ENCODE measurements at places on chromosomes 11 and 22.

- DNase-seq = no peak
These were observed 51.1 kb downstream of the MCM5 start for GRCh38 chr22:35450824-35451569.

DNA sequence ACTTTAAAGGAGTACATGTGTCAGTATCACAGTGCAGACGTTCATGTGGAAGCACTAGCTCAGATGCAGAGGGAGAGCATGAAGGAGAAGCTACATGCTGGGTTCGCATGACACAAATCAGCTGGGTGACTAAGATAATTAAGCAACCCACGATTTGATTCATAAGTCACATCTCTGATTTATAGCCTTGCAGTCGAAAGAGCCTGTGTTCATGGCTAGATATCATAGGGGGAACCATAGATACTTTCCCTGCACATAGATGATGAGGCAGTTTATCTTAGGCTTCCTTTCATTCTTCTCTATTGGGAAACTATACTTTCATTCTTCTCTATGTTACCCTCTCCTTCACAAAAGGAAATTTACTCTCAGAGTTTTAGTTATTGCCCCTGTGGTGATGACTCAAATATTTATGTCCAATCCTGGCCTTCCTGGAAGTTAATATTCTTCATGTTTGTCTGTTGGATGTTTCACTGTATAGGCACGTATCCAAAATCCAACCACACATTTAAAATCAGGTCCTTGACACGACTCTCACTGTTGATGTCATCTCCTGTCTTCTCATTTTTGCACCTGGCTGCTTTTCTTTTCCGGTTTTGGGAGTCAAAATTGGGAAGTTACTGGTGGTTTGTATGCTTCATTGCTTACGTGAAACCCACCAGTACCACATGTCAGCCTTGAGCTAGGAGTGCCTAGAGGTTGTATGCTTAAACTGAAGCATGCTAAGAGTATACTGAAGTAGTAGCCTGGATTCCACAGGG, 56.3 kb upstream of the SLC5A12 start:
- peak; percentile 4 for DNase-seq

DNA sequence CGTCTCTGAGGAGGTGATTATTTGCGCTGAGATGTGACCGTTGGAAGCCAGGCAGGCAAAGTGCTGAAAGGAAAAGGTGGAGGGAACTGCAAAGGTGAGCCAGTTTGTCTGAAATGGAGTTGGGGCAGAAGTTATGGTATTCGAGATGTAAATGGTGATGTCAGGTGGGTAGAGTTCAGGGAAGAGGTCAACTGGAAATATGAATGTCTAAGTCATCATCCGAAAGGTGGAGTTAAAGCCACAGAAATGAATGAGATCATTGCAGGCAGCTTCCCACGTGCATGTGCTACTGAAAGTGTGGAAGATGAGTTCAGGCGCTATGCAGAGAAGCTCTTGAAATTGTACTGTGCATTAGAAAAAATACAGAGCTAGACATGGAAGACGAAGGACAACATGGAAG, 2.2 kb upstream of the BPIFC start:
- DNase-seq = peak; percentile 50

DNA sequence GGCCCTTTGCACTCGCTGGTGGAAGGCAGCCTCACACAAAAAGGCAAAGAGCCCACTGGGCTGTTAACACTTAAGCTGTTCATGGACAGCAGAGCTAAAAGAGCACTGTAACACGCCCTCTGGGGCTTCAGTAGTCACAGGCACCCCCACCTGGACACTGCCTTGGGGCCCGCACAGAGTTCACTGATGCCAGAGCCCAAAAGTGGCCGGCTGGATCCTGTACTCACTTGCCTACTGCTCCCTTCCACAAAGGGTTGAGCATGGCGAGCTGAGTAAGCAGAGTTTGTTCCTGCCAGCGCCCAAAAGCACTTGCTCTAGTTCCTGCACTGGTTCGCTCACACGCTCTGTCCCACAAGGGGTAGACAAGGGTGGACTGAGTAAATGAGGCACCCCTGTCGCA, 78.8 kb downstream of the RELT start:
- DNase-seq = no peak

DNA sequence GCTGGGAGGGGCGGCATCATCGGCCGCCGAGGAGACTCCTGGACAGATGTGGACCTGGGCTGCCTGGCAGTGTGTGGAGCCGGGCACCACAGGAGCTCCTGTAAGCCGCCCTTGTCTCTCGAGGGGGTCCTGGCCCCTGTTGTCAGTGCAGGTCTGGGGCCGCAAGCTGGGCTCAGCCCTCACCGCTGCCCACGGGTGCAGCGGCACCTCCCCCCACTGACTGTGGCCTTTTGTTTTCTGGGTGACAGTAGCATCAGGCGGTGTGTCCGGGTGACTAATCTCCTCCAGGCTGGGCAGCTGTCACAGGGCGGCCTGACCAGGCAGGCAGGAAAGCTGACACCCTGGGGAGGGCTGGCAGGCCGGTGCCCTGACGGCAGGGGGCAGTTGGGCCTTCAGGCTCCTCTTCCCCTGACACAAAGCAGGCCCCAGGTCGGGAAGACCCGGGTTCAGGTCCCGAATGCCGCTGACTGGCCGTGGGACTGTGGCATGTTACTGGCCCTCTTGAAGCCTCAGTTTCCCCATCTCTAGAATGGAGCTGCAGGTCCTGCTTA, 16.3 kb downstream of the DGKZ start:
- DNase-seq = peak; percentile 51

GRCh38 chr22:45059296-45059695, 49.5 kb upstream of the PHF21B start:
- DNase-seq = no peak

GRCh38 chr11:8586805-8587204, 7.2 kb downstream of the STK33 start:
- no peak for DNase-seq

DNA sequence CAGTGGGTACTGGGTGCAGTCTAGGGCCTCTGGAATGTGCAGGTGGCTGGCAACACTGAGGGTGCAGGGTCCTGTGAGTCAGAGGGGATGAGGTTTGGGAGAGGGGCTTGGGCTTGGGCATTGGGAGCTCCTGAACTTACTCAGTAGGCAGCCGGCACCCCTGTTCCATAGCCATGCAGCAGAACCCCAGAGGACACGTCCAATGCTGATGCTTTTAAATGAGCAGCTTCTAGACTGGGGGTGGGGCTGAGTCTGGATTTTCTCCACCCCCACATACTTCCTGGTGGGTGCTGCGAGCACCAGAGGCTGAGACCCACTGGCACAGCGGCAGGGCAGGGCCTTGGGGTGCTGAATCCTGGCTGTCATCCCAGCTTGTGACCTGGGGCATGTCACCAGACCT, 71.4 kb downstream of the ARHGAP8 start:
- no peak for DNase-seq

DNA sequence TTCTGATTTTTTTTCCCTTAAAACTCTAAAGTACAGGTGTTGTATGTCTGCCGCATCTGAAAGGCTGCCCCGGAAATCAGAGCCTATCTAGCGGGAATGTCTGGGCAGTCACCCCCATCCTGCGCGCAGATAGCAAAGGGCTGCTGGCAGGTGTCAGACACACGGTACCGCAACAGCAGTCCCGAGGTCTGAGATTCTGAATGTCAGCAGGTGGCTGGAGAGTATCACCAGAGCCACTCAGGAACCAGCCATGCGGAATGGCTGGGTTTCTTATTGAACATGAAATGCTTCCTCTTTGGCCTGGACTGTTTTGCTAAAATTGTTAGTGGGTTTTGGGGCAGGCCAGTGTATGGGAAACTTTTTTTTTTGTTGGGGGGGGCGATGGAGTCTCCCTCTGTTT, 53.3 kb downstream of the CERK start:
- no peak for DNase-seq

- no peak for DNase-seq
These were observed 30.3 kb upstream of the PISD start for GRCh38 chr22:31692186-31692886.

Measured in urothelium cell line (cell line).